ENCODE measurements at places on chromosomes 16 and 17.

- DNase-seq, result no peak
Observed at GRCh38 chr16:51508490-51509212, 357.6 kb upstream of the SALL1 start.

GRCh38 chr17:15920758-15921239 lies 24.1 kb upstream of the ADORA2B start:
- no peak for DNase-seq

GRCh38 chr16:85604145-85604705 lies 8.9 kb upstream of the GSE1 start:
- no peak for DNase-seq

- no peak for DNase-seq
Observed at GRCh38 chr17:49987290-49987585, 7.8 kb downstream of the DLX3 start.

GRCh38 chr17:44547625-44548267 lies 9.5 kb upstream of the FZD2 start:
- no peak for DNase-seq

DNA sequence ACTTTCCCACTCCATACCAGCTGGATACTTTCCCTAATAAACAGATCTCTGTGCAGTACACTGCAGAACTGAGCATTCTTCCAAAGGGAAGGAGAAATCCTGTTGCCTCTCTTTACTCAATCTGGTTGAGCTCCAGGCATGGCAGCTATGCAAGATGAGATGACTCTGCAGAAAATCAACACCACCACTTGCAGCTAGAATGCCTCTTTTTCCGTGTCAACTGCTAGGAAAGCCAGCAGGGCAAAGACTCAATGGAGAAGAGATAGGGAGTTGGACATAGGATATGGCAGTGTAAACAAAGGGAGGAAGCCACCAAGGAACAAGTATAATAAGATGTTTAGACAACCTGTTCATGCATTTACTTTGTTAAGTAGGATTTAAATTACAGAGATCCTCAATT lies 40.4 kb upstream of the CORO6 start:
- no peak for DNase-seq

GRCh38 chr16:66426112-66427035 lies 721 bp upstream of the BEAN1 start:
- DNase-seq, result no peak

- DNase-seq, result no peak
Observed at GRCh38 chr17:13281626-13282025, 263.8 kb upstream of the ELAC2 start.

DNA sequence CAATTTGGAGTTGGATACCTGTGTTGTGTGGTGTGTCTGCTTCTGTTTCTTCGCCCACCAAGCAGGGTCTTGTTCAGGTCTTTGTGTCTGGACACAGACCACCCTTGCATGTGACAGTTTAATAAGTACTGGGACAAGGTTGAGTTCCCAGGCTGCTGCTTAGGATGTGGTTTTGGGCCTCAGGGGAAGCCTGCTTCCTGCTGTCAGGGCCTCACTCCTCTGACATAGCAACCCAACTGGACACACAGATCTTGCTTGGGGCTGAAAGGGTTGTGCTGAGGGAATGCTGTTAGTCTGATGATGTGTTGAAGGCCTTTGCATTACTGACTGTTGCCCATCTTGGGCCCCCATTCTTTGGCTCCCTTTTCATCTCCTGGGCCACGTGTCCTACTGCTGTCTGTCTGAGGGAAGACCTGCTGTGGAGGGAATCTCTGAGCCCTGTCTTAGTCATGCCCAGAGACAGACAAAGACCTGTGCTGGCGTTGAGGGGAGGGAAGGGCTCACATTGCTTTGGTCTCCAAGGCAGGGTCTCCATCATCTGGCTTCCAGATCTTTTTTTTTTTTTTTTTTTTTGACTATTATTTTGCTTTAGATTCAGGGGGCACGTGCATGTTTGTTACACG lies 4.7 kb upstream of the TGFB1I1 start:
- no peak for DNase-seq

- DNase-seq, result no peak
Observed at GRCh38 chr17:151886-152859, 14.8 kb downstream of the SCGB1C2 start.

DNA sequence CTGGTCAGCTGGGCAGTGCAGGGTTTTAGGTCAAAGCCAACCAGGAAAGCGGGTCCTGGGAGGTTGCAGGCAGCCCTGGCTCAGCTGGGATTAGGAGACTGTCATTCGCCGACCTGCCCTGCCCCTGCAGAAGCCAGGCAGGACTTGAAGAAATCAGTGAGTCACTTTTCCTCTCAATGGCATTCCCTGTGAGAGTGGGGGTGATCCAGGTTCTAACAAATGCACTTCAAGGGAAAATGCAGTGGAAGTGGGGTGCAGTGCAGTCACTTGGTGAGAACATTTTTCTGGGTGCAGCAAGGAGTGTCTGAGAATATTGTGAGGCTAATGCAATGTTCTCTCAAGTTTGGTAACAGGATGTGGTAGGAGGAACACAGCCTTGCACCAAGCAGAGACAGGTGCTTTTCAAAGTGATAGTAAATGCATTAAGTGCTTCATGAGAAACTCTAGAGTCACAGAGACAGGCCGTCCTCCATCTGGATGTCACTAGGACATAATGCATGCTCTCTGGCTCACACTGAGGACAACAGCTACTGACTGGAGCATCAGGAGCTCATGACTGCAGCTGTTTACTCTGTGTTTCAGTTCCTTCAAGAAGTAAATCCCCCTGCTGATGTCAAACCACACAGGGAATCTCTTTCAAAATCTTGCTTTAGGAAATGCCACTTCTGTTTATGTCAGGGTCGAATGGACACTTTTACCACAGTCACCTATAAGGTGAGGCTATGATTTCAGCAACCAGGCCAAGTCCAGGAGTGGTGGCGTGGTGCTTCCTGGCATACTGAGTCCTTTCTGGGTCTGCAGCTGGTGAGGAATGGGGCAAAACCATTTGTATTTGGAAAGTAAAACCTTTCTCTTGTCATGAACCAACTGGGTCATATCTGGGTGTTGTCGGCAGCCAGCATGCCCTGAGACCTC lies 16.7 kb downstream of the CDK5R1 start:
- no peak for DNase-seq

GRCh38 chr16:6111390-6111789 lies 1013.8 kb upstream of the EEF2KMT start:
- no peak for DNase-seq

GRCh38 chr16:53600126-53600525 lies 97.1 kb upstream of the AKTIP start:
- no peak for DNase-seq

- no peak for DNase-seq
Observed at GRCh38 chr17:72598695-72599094, 477.9 kb downstream of the SOX9 start.

GRCh38 chr17:54967621-54968261 lies 713 bp downstream of the COX11 start:
- no peak for DNase-seq

DNA sequence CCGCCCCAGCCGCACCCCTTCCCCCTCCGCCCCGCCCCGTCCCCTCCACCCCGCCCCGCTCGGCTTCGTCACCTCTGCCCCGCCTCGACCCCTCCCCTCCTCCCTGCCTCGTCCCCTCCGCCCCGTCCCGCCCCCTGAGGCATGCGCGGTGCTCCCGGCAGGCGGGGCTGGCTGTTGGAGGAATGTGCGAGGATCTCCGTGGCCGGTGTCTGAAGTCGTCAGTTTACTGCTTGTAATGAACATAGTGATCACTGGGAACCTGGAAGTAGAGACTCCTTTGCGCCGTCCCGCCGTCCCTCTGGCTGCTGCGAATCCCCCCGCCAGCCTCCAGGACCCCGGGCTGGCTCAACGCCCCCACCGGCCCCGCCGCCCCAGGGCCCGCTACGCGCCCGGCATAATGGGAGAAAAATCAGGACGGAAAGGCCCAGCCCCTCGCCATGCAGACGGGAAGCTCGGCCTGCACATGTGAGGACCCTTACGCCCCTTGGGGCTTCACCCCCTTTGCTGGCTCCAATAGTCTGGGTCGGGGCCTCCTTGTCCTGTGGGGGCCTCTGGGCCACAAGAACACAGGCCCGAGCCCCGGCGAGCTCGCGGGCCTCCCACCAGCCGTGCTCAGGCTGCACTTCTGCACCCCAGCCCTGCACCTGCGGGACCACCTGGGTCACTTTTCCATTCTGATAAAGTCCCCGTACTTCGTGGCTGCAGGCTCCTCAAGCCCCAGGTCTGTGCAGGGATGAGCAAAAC lies 743.1 kb downstream of the KCNJ18 start:
- no peak for DNase-seq

DNA sequence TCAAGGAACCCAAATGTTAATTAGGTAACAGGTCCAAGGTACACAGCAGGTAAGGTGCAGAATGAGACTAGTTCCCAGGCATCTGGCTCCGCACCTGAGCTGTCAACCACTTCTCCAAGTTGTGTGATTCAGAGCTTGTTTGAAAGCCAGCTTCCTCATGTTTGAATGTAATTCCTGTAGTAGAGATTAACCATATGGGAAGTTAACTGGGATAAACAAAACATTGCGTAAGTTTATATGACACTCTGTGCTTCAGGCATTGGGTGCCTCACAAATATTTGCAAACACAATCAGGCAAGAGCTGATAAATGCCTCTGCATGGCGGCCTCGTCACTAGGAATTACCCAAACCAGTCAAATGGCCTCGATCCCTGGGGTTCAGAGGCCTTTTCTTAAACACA lies 27.9 kb upstream of the CPHXL start:
- no peak for DNase-seq

GRCh38 chr16:1914084-1914608 lies 4.1 kb downstream of the HS3ST6 start:
- DNase-seq, result no peak

DNA sequence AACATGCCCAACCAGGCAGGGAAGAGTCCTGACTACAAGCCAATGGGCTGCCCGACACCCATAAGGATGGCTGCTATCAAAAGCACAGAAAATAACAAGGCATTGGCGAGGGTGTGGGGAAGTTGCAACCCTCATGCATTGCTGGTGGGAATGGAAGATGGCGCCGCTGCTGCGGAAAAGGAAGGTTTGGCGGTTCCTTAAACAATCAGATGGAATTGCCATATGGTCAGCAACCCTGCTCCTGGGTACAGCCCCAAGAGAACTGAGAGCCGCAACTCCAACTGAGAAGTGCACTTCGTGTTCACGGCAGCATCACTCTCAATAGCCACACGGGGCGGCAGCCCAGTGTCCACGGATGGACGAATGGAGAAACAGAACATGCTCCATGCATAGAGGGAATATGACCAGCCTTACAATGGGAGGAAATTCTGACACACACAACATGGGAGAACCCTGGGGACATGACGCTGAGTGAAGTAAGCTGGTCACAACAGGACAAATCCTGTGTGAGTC lies 193.3 kb downstream of the RBFOX3 start:
- DNase-seq, result no peak

- no peak for DNase-seq
Observed at GRCh38 chr17:27917000-27917399, 23.8 kb upstream of the LYRM9 start.

GRCh38 chr17:8386841-8387240 lies 3.8 kb upstream of the RPL26 start:
- DNase-seq, result no peak

- no peak for DNase-seq
Observed at GRCh38 chr16:86378831-86379504, 131.4 kb upstream of the FOXF1 start.

DNA sequence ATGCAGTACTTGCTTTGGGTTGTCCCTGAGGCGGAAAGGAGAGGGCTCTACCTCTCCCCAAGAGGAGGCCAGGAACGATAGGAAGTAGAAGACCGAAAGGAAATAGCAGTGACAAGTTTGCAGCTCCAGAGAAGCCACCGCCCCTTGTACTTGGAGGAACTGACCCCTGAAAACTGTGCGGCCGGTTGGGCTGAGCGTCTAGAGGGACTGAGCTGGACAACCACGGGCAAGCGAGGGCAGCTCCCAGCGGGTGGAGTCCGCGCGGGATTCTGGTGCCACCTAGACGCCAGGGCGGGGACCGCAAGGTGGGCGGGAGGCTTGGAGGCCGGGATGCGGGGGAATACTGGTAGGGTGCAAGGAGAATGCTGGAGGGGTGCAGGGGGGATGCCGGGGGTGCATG lies 1.3 kb upstream of the SLC6A4 start:
- peak; percentile 60 for DNase-seq

DNA sequence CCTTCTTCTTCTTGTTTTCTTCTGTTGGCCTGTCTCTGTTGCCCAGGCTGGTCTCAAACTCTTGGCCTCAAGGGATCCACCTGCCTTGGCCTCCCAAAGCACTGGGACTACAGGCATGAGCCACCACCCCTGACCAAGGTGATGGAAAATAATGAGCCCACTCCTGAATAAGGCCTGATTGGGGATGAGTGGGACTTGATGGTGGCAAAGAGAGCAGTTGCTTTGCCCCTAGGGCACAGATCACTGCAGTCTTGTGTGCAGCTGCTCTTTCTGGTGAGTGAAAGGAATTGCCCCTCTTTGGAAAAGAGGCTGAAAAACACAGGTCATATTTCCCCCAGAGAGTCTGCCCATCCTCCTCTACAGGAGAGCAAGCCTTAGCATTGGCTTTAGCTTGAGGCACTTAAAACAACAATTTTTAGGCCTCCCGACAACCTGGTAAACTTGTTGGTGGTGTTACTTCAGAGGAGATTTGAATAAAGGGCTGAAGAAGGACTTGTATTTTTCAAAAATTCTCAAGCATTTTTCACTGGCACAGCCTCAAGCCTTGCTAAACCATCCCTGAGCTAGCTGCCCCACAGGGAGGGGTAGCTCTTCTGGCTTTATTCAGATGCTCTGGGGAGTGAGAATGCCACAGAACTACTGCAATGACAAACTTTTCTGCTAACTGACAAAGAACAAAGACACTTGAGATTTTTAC lies 6.1 kb upstream of the PDP2 start:
- DNase-seq, result no peak

DNA sequence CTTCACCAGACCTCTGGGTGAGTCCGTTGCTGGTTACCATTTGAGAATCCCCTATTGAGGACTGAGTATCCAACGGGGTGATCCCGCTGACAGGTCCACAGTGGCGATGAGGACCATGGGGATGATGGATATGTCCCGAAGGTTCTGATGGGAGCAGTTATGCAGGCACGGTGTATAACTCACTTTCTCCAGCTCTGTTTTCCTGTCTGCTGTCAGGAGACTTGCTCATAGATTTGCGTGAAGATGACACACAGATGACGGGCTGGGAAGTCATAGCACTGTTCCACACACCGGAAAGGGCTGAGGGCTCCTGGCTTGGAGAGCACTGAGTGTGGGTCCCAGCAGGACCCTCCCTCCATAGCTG lies 22.2 kb upstream of the ADCY7 start:
- no peak for DNase-seq

- DNase-seq, result no peak
Observed at GRCh38 chr17:80585890-80586845, 41.5 kb downstream of the RPTOR start.

- no peak for DNase-seq
Observed at GRCh38 chr16:49608779-49609178, 235.2 kb downstream of the C16orf78 start.

GRCh38 chr16:8088820-8089338 lies 501.4 kb downstream of the TMEM114 start:
- DNase-seq, result no peak

- no peak for DNase-seq
Observed at GRCh38 chr17:75159196-75160031, 5.1 kb upstream of the JPT1 start.
